Activated T-helper 2 cell treated with anti-CD3 and anti-CD28 coated beads, Interferon-gamma antibody, Interleukin-2, Interleukin-4, amounts not matched to agents 10 μg/mL and 5 μg/mL and 100 μg/mL, durations not matched to agents 14 hours and 24 hours and 36 hours (primary cell): ENCODE measurements at places on chromosomes 3 and 15. TPM values are rescaled to one million over a fixed set of nuclear protein-coding genes. Genes with fewer than 3 reads are reported as not detected.

DNA sequence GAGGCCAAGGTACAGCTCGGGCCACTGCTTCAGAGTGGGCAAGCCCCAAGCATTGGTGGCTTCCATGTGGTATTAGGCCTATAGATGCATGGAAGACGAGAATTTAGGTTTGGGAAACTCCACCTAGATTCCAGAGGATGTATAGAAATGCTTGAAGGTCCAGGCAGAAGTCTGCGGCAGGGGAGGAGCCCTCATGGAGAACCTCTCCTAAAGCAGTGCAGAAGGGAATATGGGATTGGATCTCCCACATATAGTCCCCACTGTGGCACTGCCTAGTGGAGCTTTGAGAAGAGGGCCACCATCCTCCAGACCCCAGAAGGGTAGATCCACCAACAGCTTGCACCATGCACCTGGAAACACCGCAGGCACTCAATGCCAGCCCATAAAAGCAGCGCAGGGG, 48.1 kb upstream of the XXYLT1 start:
- no peak for DNase-seq

- DNase-seq: peak; percentile 91
These were observed 267.0 kb downstream of the PLCL2 start for GRCh38 chr3:17151598-17152373.

DNA sequence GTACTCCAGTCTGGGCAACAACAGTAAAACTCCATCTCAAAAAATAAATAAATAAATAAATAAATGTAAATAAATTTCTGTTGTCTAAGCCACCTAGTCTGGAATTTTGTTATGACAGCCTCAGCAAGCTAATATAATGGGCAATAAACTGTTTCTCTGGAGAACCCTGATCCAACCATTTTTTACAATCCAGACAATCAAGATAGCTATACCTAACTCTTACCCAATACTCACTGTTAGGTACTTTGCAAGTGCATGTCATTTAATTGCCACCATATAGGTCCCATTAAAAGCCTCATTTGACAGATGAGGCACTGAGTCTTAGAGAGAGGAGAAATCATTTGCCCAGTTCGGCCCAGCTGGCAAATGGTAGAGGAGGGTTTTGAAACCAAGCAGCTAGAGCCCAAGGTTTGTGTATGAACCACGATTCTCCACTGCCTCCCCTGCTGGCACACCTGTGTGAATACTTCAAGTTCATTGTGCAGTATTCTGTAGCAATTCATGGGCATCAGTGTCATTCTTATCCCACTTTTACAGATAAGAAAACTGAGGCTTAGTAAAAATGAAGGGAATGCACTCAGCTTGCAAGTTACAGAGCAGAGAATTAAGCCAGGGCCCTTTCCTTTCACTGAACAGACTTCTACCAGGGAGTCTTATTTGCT, 107.0 kb upstream of the UBE2E1 start:
- no peak for DNase-seq

DNA sequence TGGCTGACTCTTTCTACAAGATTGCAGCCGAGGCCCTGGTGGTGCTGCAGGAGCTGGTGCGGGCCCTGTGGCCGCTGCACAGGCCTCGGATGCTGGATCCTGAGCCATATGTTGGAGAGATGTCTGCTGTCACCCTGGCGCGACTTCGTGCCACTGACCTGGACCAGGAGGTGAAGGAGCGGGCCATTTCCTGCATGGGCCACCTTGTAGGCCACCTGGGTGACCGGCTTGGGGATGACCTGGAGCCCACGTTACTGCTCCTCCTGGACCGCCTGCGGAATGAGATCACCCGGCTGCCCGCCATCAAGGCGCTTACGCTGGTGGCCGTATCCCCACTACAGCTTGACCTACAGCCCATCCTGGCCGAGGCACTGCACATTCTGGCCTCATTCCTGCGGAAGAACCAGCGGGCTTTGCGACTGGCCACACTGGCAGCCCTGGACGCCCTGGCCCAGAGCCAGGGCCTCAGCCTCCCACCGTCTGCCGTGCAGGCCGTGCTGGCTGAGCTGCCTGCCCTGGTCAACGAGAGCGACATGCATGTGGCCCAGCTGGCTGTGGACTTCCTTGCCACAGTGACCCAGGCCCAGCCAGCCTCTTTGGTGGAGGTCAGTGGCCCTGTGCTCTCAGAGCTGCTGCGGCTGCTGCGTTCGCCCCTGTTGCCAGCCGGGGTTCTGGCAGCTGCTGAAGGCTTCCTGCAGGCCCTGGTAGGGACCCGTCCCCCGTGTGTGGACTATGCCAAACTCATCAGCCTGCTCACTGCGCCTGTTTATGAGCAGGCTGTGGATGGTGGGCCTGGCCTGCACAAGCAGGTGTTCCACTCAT, 20.3 kb downstream of the CAND2 start:
- DNase-seq: no peak

The LRRIQ4 gene
- 0.16 TPM in 2 replicates for total RNA-seq
